ENCODE measurements at places on chromosomes 7 and 10. TPM values are rescaled to one million over a fixed set of nuclear protein-coding genes. Genes with fewer than 3 reads are reported as not detected.

DNA sequence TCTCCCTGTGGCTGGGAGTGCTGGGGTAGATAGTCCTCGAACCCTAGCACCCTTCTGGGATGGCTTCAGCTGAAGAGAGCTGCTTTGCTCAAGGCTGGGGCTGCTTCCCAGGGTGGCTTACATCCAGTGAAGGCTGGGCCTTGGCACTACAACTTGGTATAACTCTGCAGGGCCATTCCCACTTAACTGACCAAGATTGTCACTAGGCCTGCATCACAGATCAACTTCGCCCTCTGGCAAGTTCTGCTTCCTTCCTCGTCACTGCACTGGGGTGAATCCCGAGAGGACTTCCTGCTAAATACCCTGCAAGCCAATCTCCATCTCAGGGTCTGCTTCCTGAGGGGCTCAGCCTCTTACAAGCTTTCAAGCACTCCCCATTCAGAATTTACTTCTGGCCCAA lies 195.2 kb downstream of the DOCK4 start:
- no peaks in the 10 kb centered on the region for H3K27me3 ChIP-seq
- H3K4me1 ChIP-seq: peaks cover 26% of the 10 kb centered on the region
- H3K4me3 ChIP-seq: no peak overlapping the region
- no peak for DNase-seq
- no peak overlapping the region for H3K27ac ChIP-seq

GRCh38 chr10:132224343-132225072 lies 37.8 kb downstream of the DPYSL4 start:
- H3K4me3 ChIP-seq: no peak overlapping the region
- no peaks in the 10 kb centered on the region for H3K4me1 ChIP-seq
- no peak for DNase-seq
- H3K27me3 ChIP-seq: no peaks in the 10 kb centered on the region

- no peak overlapping the region for H3K27ac ChIP-seq
- H3K36me3 ChIP-seq: no peaks in the 10 kb centered on the region
- DNase-seq: no peak
- no peak overlapping the region for H3K4me3 ChIP-seq
- no peaks in the 10 kb centered on the region for H3K4me1 ChIP-seq
- H3K27me3 ChIP-seq: peaks cover 42% of the 10 kb centered on the region
Measured at GRCh38 chr10:129441372-129442009, 25.6 kb upstream of the MGMT start.

DNA sequence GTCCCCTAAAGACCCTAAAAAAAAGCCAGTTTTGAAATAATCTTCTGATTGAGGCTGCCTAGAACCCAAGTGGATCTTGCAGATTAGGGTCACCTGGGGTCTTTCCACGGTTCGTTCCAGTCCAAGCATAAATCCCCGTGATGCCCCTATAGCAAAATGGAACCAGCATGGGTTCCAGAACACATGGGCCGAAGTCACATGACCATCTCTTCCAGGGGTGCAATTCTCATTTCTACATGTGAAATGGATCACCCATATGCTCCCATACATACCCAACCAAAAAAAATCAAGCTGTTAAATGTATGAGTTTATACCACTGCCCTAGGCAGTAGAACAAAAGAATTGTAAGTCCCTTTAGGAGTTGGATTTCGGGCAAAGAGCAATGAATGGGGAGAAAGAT lies 245.4 kb downstream of the SKIDA1 start:
- H3K36me3 ChIP-seq: no peaks in the 10 kb centered on the region
- no peak overlapping the region for H3K27ac ChIP-seq

DNA sequence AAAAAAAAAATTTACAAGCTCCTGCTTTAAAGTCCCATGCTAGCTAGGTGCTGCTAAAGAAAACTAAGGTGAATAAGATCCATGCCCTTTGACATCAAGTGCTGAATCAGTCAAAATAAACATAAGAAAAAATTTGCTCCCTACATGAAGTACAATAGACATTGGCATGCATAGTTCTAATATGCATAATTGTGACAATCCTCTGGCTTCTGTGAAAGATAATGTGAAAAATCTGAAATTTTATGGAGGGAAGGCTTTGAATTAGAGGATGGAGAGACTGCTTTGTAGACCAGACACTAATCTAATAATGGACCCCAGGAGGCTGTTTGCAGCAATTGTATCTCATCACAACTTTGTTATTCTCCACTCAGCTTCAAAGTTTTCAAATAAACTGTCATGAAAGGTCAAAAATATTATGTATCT lies 127.9 kb upstream of the CDK1 start:
- no peak overlapping the region for H3K27ac ChIP-seq
- no peaks in the 10 kb centered on the region for H3K36me3 ChIP-seq
- peaks cover 34% of the 10 kb centered on the region for H3K4me1 ChIP-seq
- no peak overlapping the region for H3K4me3 ChIP-seq
- DNase-seq: peak; percentile 75

- H3K4me3 ChIP-seq: no peak overlapping the region
- H3K4me1 ChIP-seq: peaks cover 11% of the 10 kb centered on the region
- H3K27ac ChIP-seq: no peak overlapping the region
- H3K27me3 ChIP-seq: no peaks in the 10 kb centered on the region
Measured at GRCh38 chr7:133775201-133775600, 351.9 kb upstream of the LRGUK start.

- H3K27ac ChIP-seq: no peak overlapping the region
- no peaks in the 10 kb centered on the region for H3K4me1 ChIP-seq
- no peak overlapping the region for H3K4me3 ChIP-seq
Measured at GRCh38 chr10:1249142-1249920, 193.1 kb downstream of the WDR37 start.

DNA sequence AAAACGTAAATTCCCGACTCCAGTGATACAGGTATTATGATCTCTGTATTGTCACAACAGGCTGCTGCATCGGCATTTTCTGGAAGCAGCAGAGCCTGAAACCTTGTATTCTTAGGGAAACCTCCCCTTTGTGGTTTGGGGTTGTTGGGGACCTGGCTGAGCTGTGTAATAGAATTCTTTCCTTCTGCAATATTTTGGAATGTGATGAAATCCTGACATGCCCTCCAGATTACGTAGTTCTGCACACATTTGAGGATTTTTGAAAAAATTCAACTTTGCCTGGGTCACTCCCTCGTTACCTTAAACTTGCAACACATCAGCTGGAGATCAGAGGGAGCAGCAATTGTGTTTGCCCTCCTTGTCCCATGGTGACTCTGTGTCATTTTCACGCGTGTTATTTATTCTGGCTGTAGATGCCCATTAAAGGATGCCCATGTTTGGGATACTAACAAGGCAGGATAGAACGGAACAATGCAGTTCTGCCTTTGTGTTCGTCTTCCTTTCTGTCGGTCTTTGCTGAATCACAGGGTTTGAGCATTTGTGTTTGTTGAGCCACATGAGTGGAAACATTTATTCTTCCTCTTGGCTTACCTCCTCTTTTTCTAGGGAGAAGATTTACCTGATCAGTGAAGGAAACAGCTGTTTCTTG lies 181.7 kb downstream of the TCF7L2 start:
- no peaks in the 10 kb centered on the region for H3K4me1 ChIP-seq
- H3K27me3 ChIP-seq: no peaks in the 10 kb centered on the region
- H3K4me3 ChIP-seq: no peak overlapping the region

DNA sequence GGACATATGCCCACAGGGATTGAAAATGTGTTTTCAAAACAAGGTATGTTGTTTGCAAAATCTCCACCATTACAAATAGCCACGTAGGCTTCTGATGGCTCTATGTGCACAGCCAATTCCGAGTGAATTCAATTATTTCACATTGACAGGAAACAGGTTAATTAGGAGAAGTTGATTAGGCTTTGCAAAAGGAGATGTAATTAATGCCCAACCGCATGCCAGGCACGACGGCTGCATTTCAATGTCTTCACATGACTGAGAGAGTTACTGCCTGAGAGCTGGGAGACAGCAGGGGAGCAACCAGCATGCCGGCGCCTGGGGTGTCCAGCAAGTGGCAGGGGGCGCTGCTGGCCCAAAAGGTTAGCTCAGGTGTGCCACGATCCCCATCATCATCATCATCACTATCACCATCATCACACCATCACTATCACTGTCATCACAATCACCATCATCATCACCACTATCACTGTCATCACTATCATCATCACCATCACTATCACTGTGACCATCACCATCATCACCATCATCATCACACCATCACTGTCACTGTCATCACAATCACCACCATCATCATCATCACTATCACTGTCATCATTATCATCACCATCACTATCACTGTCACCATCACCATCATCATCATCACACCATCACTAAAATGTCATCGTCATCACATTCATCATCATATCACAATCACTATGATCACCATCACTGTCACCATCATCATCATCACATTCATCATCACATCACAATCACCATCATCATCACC lies 30.2 kb downstream of the PWWP2B start:
- H3K27ac ChIP-seq: no peak overlapping the region
- no peak for DNase-seq
- no peak overlapping the region for H3K4me3 ChIP-seq
- H3K27me3 ChIP-seq: no peaks in the 10 kb centered on the region
- no peaks in the 10 kb centered on the region for H3K4me1 ChIP-seq
- H3K36me3 ChIP-seq: peaks cover 7% of the 10 kb centered on the region

DNA sequence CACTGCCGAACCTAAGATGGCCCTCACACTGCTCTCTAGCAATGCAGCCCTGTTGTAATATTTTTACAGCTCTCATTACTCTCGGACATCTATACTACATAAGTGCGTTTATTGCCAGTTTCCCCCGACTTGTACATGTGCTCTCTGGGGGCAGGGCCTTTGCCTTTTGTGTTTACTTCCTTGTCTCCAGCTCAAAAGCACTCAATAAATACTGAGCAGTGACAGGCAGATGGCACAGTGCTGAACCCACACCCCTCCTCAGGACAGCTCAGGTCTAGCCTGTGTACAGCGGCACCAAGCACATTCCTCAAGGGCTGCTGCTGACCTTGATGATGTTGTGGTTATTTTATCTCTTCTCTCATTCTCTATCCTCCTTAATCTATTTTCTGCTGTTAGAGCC lies 68.0 kb upstream of the ELMO1 start:
- no peak overlapping the region for H3K4me3 ChIP-seq
- H3K27me3 ChIP-seq: no peaks in the 10 kb centered on the region
- no peak overlapping the region for H3K27ac ChIP-seq
- H3K36me3 ChIP-seq: no peaks in the 10 kb centered on the region
- DNase-seq: no peak
- H3K4me1 ChIP-seq: no peaks in the 10 kb centered on the region

APBB1IP gene
- total RNA-seq: not detected

NUDT13 gene
- 1.1 TPM for total RNA-seq
